AG08396 (cell line): ENCODE measurements at places on chromosomes 4 and X.
A peak's percentile ranks its signal among the peaks of the same experiment; 100 is the strongest.

DNA sequence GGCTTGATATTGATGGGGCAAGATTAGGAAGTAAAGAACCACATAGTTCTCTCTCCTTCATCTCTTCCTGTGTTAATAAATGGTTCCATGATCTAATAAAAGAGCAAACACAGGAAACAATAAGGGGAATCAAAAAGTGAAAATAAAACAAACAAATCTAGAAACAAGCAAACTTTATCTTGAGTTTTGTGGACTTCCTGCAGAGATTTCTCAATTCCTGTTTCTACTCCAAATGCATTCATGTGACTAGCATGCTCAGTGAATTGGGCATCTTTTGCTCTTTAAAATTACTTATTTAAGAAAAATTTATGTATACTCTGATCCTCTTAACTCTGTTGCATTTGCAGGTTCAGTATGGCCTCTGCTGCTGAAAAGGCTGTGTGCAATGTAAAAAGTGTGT, 682.0 kb downstream of the KCTD8 start:
- no peak for DNase-seq

GRCh38 chrX:39563178-39563577, 534.6 kb downstream of the BCOR start:
- no peak for DNase-seq

DNA sequence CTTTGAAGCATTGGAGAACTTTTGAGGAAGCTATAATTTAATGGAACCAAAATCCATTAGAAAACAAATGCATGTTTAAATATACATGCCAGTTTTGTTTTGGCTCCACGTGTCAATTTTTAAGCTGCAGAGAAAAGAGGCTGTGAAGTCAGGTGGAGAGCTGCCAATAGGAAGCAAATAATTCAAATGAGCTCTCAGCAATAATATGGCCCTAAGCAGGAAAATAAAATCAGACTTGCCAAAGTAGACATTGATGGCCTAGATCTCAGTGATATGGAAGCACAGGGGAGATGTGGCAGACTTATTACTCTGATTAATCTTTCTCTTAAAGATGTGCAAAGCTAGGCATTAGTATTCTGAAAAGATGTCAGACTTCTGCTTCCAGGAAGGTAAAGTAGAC, 769.8 kb upstream of the NDST4 start:
- DNase-seq: no peak

GRCh38 chr4:123597586-123597985, 201.0 kb downstream of the SPRY1 start:
- peak; percentile 20 for DNase-seq

- no peak for DNase-seq
Measured at GRCh38 chr4:1952058-1952700, 56.6 kb downstream of the NELFA start.
